ENCODE measurements at places on chromosomes 11 and 22. TPM values are rescaled to one million over a fixed set of nuclear protein-coding genes. Genes with fewer than 3 reads are reported as not detected.

DNA sequence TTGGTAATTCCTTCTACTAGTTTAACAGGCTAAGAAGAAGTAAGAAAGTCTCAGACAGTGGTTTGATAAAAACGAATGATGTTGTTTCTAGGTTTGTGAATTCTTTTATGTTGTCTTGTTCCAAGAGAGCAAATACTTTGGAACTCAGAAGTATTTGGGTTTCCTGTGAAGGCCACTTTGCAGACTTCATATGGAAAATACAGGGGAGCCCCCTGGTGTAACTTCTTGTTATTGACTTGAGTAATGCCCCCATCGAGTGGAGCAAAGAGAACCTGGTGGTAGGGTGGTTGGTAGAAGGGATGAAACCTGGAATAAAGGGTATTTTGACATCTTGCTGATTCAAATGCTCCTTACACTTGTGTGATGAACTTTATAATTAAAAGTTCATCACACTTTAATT lies 40.0 kb upstream of the PTH start:
- H3K4me3 ChIP-seq: no peak overlapping the region
- no peaks in the 10 kb centered on the region for H3K4me1 ChIP-seq
- H3K36me3 ChIP-seq: no peaks in the 10 kb centered on the region
- H3K27ac ChIP-seq: no peak overlapping the region
- no peak for DNase-seq

DNA sequence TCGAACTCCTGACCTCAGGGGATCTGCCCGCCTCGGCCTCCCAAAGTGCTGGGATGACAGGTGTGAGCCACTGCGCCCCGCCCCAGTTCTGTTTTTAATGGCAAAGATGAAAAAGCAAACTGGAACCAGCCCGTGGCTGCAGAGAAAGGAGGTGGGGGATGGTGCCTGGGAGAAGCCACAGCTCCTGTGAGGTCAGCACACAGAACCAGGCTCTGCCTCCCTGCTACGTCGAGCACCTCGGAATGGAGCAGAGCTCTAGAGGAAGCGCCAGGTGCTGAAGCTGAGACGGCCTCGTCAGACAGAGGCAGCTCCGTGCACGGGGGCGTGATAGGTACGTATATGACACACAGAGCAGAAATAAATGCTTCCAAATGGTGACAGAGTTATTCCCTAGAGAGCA lies 8.5 kb downstream of the DRD4 start:
- H3K36me3 ChIP-seq: peaks cover 25% of the 10 kb centered on the region
- no peaks in the 10 kb centered on the region for H3K27me3 ChIP-seq
- no peak overlapping the region for H3K4me3 ChIP-seq
- no peak overlapping the region for H3K27ac ChIP-seq
- H3K4me1 ChIP-seq: peaks cover 9% of the 10 kb centered on the region

DNA sequence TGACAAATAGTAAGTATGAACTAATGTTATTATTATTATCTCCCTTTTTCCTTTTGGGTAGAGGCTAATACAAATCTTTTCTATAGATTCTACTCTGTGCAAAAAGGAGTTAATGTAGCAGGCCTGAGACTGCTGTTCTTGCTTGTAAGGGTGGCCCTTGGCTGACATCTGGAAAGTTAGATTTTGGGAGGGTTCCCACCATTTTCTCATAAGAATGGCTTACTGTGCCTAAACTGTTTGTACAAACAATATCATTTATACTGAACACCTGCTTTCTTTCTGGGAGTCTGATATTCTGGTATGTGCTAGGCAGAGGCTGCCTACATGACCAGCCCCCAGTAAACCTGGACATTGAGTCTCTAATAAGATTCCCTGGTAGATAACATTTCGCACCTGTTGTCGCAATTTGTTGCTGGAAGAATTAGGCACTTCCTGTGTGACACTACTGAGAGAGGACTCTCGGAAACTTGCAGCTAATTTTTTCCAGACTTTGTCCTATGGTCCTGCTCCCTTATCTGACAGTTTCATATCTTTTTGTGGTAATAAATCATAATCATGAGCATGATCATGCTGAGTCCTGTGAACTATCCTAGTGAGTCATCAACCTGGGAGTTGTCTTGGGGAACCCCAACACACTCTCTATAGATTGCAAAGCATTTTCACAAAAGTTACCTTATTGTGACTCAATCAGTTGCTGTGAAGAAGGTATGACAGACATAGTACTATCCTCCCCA lies 257.7 kb upstream of the CCDC90B start:
- no peak overlapping the region for H3K4me3 ChIP-seq
- no peaks in the 10 kb centered on the region for H3K36me3 ChIP-seq
- DNase-seq: no peak
- no peaks in the 10 kb centered on the region for H3K4me1 ChIP-seq
- H3K27me3 ChIP-seq: no peaks in the 10 kb centered on the region

DNA sequence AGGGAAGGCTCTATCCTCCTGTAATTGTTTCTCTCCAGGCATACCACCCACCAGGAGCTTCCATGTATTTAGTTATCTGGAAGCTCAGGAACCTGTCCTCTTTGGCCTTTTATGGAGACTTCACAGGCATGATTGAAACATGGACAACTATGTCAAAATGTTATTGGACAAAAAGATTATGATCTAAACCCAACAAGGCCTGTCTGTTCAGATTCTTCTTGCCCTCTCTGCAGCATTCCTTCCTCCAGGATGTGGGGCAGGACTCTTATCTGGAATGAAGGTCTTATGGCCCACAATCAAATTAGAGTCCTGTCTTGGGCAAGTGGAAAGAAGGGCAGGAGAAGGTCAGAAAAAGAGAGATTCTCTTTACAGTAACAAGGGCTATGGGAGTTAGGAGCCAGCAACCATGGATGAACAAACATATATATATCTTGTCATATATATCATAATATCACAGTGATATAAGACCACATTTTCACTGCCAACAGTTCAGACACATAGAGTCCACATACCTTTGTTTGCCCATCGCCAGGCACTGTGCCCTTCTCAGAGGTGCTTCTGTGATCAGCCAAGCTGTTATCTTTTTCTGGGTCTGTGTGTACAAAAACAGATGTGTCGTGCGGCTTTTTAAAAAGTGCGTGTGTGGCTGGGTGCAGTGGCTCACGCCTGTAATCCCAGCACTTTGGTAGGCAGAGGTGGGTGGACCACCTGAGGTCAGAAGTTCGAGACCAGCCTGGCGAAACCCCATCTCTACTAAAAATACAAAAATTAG lies 42.5 kb upstream of the SUSD2 start:
- no peak for DNase-seq
- no peak overlapping the region for H3K27ac ChIP-seq
- peaks cover 44% of the 10 kb centered on the region for H3K4me1 ChIP-seq

GRCh38 chr22:25802018-25802417 lies 60.0 kb downstream of the MYO18B start:
- no peak for DNase-seq
- H3K27me3 ChIP-seq: no peaks in the 10 kb centered on the region

- H3K4me1 ChIP-seq: no peaks in the 10 kb centered on the region
- DNase-seq: no peak
- no peaks in the 10 kb centered on the region for H3K27me3 ChIP-seq
- H3K27ac ChIP-seq: no peak overlapping the region
- no peaks in the 10 kb centered on the region for H3K36me3 ChIP-seq
Measured at GRCh38 chr11:133656082-133656635, 123.9 kb upstream of the OPCML start.

GRCh38 chr11:4071325-4071724 lies 23.3 kb upstream of the RRM1 start:
- no peak overlapping the region for H3K27ac ChIP-seq
- H3K27me3 ChIP-seq: no peaks in the 10 kb centered on the region
- peaks cover 25% of the 10 kb centered on the region for H3K4me1 ChIP-seq
- no peak overlapping the region for H3K4me3 ChIP-seq
- DNase-seq: no peak

- H3K4me3 ChIP-seq: no peak overlapping the region
- no peak overlapping the region for H3K27ac ChIP-seq
- H3K36me3 ChIP-seq: no peaks in the 10 kb centered on the region
- no peaks in the 10 kb centered on the region for H3K27me3 ChIP-seq
- H3K4me1 ChIP-seq: no peaks in the 10 kb centered on the region
- no peak for DNase-seq
Measured at GRCh38 chr11:66879583-66879982, 22.7 kb downstream of the LRFN4 start.

DNA sequence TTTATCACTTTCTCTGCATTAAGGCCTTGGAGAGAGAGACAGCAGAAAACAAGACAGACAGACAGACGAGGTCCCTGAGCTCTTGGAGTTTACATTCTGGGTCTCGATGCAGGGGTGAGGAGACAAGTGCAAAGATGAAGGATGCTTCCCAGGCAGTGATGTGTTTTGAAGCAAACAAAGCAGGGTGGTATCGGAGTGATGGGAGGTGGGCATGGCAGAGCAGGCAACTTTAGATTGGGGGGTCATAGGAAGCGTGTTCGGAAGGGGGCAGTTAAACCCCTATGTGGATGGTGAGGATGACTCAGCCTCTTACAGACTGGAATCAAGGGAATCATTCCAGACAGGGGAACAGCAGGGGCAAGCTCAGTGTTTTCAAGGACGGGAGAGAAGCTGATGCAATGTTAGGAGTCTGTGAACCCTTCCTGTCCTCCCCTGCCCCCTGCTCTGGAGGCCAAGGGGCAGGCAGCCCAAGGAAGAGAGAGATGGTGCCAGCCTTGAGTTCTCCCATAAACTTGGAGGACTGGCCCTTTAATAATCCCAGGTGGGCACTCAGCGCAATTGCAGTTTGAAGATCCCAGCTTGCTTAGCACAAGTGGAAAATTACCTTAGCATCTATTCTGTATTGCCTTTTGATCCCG lies 180.2 kb downstream of the CHST1 start:
- no peaks in the 10 kb centered on the region for H3K36me3 ChIP-seq
- H3K27me3 ChIP-seq: no peaks in the 10 kb centered on the region
- no peak overlapping the region for H3K27ac ChIP-seq
- no peak overlapping the region for H3K4me3 ChIP-seq
- no peaks in the 10 kb centered on the region for H3K4me1 ChIP-seq
- no peak for DNase-seq

GRCh38 chr22:21876486-21877176 lies 9.2 kb upstream of the MAPK1 start:
- peaks cover 7% of the 10 kb centered on the region for H3K4me1 ChIP-seq
- H3K4me3 ChIP-seq: peak overlapping the region; percentile 6
- no peaks in the 10 kb centered on the region for H3K36me3 ChIP-seq
- peak; percentile 57 for DNase-seq

OR51E2 gene
- polyA plus RNA-seq: not detected

SEPTIN5 gene
- polyA plus RNA-seq: not detected

LINC01488 gene
- polyA plus RNA-seq: not detected

PGA5 gene
- 1.0 TPM for polyA plus RNA-seq

ARRB1 gene
- 52.6 TPM for polyA plus RNA-seq

LSP1 gene
- polyA plus RNA-seq: 542 TPM
